ENCODE measurements at places on chromosomes 6 and 20.

DNA sequence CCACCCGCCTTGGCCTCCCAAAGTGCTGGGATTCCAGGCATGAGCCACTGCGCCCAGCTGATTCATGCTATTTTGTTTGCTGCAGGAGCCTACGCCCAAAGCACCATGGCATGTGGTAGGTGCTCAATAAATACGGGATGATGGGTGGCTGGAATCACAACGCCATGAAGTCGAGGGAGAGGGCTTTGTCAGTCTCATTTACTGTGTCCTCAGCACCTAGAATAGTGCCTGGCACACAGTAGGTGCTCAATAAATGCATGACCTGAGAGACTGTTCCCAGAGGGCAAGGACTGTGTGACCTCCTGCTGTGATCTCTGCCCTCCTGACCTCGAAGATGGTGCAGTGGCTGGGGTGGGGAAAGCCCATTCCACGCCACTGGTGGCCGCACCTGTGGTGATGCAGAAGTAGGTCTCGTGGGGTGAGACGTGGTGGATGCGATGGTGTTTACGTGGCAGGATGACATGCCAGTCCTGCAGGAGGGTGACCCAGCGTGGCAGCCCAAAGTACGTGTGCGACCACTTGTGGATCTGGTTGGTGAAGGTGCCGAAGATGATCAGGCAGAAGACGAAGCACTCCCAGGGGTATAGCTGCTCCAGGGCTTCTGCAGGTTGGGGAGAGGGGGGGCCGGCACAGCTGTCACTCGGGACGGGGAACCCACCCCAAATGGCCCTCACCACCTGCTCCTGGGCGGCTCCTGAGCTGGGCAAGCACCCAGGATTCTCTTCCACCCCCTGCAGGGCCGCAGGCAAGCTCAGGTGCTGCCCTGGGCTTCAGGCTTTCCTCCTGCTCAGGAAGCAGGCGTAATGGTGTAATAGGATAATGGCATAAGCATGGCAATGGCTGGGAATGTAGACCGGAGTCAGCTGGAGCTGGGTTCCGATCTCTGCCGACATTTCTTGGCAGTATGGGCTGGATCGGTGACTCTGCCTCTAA is 14.9 kb upstream of the UBE2V1 start:
- no peak for DNase-seq

DNA sequence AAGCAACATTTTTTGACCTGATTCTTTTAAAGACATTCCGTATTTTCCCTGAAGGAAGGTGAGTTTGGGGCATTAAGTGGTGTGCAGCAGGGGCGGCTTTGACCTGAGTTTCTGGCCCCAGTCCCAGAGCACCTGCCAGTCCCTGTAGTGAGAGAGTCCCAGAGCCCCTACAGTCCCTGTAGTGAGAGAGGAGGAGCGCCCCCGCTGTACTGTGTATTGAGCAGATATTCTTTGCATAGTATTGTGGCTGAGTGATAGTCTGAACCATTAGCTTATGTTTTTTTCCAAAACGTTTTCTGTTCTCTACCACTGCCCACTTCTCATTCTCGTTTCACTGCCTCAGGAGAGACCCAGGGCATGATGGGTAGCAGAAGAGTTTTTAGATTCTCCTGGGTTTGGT is 17.2 kb upstream of the SH3BGRL2 start:
- DNase-seq = no peak

DNA sequence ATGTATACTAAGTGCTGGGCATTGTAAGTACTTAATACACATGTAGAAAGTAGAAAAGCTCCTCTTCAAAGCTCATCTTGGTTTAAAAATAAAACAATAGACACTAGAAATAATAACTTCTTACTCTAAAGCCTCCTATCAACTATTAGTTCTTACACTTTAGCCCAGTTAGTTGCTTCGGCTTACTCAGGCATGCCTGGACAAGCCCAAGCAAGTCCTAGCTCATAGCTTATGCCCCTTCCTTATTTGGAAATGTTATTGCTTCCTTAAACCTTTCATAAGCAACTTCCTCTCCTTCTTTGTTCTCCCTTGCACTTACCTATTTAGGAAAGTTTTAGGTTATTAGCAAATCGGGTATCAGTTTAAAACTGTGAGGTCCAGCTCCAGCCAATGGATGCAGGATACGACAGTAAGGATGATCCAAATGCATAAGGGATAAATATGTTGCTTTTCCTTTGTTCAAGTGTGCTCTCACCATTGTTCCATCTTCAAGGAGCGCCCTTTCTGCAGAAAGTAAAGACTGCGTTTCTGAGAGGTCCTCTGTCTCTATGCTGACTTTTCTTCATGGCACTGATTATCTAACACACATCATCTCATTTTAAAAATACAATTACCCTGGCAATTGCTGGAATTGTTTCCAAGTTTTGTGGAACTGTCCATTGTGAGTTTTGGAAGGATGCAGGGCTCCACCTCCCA is 12.3 kb downstream of the TMEM30A start:
- DNase-seq = peak; percentile 83

DNA sequence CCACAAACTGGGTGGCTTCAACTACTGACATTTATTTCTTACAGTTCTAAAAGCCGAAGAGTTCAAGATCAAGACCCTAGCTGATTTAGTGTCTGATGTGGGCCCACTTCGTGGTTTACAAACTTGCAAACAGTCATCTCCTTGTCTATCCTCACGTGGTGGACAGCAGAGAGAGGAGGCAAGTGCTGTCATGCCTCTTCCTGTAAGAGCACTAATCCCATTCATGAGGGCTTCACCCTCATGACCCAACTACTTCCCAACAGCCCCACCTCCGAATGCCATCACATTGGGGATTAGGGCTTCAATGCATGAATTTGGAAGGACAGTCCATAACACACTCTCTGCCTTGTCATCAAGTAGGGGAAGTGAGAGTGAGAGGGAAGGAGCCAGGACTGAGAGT is 15.6 kb upstream of the ISM1 start:
- DNase-seq = no peak

DNA sequence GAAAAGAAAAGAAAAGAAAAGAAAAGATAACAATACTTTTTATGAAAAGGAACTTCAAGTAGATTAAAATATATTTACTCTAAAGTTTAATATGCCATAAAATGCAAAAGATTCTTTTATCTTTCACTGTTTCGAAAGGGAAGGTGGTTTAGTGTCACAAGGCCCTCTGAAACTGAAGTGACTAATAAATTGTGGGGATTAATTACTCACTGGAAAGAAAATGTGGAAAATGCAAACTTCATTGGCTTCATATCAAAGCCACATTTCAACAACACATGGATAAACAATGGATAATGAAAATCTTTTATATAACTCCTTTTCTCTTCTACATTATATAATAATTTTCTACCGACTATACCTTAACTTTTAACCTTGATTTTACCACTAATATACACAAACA is 320.5 kb upstream of the RSPO3 start:
- peak; percentile 13 for DNase-seq

DNA sequence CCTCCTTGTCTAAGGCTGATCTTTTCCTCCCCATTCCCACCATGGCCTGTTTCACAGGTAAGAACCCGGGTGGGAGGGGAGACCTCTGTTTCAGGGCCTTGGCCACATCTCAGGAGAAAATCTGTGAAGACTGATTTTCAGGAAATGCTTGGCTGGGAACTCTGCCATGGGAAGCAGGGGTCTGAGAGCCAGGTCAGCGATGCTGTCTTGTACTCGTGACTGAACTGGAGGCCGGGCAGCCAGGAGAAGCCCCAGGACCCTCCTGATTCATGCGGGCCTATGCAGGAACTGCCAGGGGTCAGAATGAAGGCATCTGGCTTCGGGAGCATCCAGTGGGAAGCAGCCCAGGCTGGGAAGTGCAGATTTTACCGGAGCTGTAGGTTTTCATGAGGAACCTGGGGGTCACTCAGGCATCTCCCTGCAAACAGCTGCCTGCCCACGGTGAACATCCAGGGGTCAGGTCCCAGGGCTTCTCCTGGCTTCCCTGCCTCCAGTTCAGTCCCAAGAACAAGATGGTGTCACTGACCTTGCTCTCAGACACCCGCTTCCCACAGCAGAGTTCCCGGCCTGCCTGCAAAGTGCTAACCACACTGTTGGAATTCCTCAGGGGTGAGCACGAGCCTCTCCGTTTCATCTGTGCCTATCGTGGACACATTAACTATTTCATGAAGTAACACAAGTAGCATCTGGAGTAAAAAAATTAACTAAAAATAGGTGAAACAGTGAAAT is 90.2 kb upstream of the SULF2 start:
- DNase-seq = peak; percentile 65

DNA sequence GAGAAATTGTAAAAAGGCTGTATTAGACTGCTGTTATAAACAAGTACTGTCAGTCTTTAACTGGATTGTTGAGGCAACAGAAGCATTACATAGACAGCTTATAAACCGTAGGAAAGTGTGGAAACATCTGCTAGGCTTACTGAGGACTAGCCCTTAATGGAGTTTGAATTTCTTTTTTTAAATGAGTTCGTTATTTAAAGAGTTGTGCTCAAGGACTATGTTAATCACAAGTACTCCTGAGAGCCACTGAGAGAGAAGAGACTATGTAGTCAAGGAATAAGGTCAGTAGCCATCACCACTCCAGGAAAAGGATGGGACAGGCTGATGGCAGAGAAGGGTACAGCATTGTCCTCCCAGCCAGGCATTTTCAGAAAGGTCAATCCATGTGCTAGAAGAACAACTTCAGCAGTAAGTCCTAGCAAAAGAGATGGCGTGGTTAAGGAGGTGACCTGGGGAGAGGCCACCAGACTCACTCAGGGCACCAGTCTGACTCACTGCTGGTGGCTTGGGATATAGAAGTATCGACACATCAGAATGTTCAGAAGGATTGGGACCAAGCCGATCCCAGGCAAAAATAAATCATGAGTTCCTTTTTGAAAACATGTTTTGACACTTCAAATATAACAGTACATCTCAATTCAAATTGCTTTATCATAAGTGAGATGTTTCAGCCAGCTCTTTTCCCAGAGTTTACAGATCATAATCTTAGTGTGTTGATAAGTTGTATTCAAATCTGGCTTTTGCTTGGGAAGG is 6.4 kb downstream of the RPS12 start:
- DNase-seq = peak; percentile 37

DNA sequence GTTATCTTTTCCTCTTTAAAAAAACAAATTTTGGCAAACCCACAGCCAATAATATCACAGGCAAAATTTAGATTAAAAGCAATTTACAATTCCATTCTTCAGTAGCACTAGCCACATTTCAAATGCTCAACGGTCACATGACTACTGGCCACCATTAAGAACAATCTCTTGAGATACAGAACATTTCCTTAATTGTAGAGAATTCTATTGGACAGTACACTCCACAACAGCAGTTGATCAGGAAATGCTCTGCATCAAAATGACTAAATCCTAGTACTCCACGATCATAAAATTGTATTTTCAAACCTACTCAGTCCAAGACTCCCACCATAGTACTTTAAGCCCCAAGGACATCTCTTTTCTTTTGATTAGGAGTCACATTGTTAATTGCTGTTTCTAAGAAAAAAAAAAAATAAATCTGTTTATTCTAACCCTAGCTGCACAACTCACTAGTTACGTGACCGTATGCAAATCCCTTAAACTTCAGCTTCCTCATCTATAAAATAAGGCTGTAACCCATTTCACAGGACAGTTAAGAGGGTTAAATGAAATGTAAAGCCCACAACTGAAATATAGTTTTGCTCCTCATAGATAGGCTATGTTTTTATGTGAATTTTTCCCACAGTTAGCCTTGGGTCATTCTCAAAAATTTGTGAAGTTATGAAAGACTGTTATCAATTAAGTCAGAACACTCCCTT is 9.8 kb downstream of the C6orf62 start:
- no peak for DNase-seq

GRCh38 chr6:7142918-7143475 is 35.2 kb downstream of the RREB1 start:
- DNase-seq = no peak

GRCh38 chr20:23091721-23092383 is 5.7 kb upstream of the CD93 start:
- DNase-seq = peak; percentile 23

DNA sequence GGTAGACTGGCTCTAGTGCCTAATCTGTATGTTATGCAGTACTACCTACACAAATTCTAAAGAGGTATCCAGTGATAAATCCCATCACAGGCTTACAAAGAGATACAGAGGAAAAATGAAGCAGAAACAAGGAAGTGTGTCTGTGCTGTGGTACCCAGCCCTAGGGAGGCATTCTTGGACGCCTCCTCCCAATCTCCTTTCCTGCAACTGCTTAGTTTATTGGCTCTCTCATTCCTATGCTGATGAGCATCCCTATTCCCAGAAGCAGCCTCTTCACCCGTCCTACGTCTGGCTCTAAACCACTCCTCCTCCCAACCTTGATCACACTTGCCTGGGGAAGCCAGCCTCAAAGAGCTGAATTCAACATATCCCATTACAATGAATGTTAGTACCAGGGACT is 34.5 kb upstream of the TGM6 start:
- DNase-seq = no peak

- no peak for DNase-seq
Measured at GRCh38 chr6:12977206-12977605, 260.6 kb downstream of the PHACTR1 start.

- DNase-seq = no peak
Measured at GRCh38 chr20:60581606-60582115, 623.4 kb downstream of the CDH26 start.

- DNase-seq = no peak
Measured at GRCh38 chr20:3889489-3890397, 556 bp downstream of the PANK2 start.

GRCh38 chr6:119280080-119280479 is 69.5 kb downstream of the MAN1A1 start:
- DNase-seq = no peak

- DNase-seq = no peak
Measured at GRCh38 chr20:51702556-51702955, 65.6 kb downstream of the ATP9A start.

- DNase-seq = peak; percentile 22
Measured at GRCh38 chr6:44006123-44006871, 121.0 kb downstream of the MRPL14 start.

DNA sequence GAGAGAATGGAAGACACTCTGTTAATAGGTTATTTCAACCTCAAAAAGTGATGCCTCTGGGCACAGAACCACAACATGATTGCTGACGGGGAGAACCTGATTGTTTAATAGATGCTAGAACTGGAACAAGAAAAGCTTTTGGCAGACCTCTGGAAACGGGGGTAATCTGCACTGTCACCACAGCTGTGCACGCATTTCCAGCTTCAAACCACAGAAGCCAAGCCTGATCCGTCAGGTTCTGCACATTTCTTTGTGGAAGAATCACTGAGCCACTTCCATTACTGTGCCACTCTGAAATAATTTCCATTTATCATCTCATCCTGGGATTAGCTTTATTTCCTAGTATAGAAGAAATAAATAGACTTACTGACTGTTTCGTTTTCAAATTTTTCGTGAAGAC is 309.3 kb downstream of the FARS2 start:
- no peak for DNase-seq

DNA sequence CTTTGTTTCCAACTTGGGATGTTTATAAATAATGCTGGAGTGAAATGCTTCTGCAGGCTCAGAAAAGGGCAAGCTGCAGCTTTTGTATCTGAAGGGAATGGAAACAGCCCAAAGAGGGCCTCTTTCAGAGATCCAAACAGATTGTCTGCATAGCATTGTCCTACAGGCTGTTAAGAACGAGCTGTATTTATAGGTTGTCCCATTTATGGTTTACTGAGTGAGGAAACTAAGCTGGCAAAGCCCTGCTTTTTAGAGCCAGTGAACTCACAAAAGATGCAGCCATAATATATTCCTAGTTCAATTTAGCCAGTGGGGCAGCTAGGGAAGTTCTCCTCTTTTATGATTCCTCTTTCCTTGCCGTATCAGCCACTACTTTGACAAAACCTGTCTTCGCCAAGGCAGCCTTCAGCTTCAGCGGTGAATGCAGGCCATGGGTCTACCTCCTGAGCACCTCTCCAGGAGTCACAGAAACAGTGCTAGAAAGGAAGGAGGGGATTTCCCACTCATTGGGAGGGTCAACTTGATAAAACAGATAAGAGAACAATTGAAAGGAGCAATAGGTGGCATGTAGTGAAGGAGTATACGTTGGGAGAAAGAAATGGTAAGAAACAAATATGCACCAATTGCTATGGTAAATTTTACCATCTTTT is 15.0 kb downstream of the KIAA0319 start:
- DNase-seq = no peak

Measured in choroid plexus epithelial cell (primary cell).